ENCODE measurements at places on chromosomes 7 and 10.

GRCh38 chr10:11257440-11258090 is 239.9 kb downstream of the CELF2 start:
- DNase-seq: no peak

- no peak for DNase-seq
Observed at GRCh38 chr7:149867762-149868622, 5.8 kb upstream of the ATP6V0E2 start.

GRCh38 chr7:6409944-6410693 is 37.6 kb downstream of the DAGLB start:
- no peak for DNase-seq

- DNase-seq: no peak
Observed at GRCh38 chr7:127322351-127322750, 69.6 kb upstream of the GRM8 start.

Data from epithelial cell of prostate (primary cell).